NCI-H526 (cell line): ENCODE measurements at places on chromosomes 16 and 17.

- DNase-seq: no peak
These were observed 39.6 kb upstream of the RPL38 start for GRCh38 chr17:74163836-74164235.

DNA sequence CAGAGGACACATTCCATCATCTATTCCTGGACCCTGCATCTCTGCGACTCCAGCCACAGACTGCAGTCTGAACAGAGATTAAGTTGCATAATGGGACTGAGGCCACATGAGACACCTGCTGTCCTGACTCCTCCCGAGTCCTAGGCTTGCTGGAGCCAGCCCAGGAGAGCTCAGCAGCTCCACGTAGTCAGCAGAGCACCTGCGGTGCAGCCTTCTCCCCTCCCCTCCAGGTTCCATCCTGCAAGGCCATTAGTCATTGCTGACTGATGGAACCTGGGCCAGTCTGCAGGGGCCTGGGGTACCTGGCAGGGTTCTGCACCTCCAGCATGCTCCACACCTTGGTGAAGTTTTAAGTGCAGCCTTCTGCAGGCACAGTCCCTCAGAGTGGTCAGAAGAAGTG, 76.7 kb downstream of the PLD6 start:
- DNase-seq: peak; percentile 27

DNA sequence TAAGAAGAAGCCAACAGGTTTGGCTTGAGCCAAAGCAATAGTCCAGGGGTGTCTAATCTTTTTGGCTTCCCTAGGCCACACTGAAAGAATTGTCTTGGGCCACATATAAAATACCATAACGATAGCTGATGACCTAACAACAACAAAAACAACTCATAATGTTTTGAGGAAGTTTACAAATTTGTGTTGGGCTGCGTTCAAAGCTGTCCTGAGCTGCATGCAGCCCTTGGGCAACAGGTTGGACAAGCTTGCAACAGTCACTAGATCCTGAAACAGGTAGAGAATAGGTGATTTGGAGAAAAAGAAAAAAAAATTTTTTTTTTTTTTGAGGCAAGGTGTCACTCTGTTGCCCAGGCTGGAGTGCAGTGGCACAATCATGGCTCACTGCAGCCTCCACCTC, 4.5 kb downstream of the CRYBA1 start:
- DNase-seq: no peak

GRCh38 chr16:21646091-21646490, 6.3 kb downstream of the IGSF6 start:
- no peak for DNase-seq
